Placental pericyte (primary cell): ENCODE measurements at places on chromosomes 16 and 17. TPM values are rescaled to one million over a fixed set of nuclear protein-coding genes. Genes with fewer than 3 reads are reported as not detected.

The SHCBP1 gene
- total RNA-seq, result 0.66 and 42.1 TPM in 2 replicates

The PPM1E gene
- total RNA-seq, result under 0.01 and 0.22 TPM in 2 replicates

The CRYM gene
- 0.14 TPM in 1 of 2 replicates, not detected in the other for total RNA-seq

The FSCN2 gene
- total RNA-seq, result 1.3 and 2.2 TPM in 2 replicates

The AANAT gene
- total RNA-seq, result not detected in 2 replicates

The PRSS22 gene
- total RNA-seq, result 2.7 TPM in 1 of 2 replicates, not detected in the other

The CES5A gene
- not detected in 2 replicates for total RNA-seq

The HP gene
- not detected in 2 replicates for total RNA-seq
